ENCODE measurements at places on chromosomes 1 and 21.

DNA sequence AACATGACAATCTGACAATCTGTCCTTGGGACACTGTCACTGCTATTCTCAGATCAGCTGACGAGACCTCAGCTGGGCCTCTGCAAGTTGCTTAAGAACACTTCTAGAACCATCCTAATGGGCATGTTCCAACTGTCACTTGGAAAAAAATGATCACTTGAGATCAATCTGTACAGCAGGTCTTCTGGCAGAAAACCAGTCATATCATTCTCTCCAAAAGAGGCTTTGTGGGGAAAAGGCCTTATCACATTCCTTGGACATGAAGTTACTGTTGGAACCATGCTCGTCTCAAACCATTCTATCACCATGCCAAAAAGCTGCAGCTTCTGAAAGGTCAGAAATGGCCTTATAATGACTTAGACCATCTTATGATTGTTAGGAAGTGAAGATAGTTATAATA lies 744.2 kb downstream of the USP25 start:
- no peak for DNase-seq

DNA sequence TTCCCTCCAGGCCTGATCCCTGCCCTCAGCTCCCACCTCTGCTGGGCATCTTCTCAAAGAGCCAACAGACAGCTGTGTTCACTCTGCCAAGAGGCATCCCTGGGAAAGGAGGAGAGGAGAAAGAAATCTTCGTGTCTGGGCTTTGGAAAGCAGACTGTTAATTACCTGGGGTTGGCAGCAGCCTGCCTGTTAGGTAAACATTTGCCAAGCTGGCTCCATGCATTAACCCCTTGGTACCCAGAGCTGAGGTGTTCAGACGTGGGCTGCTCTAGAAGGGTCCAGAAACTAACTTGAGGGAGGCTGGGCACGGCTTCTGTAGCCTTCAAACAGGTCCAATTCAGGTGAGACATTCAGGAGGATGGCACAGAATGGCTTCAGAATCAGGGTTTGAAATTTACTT lies 8.7 kb upstream of the EXTL1 start:
- no peak for DNase-seq

DNA sequence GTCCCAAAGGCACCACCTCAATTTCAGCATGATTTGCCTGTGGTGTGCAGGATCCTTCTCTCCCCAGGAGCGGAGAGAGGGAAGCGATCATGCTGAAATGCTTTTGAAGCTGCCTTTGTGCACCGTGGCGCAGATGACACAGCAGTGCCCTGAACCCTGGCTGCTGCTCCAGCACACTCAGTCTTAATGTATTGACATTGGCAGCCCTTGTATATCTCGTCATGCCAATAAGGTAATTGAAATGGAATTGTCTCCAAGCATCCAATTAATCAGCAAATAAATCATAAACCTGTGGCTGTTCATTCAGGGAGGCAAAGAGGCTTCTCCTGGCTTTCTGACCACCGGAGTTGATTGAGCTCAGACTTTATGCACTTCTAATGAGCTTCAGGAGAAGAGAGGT lies 139.8 kb downstream of the KAZN start:
- DNase-seq, result no peak

GRCh38 chr1:153353226-153353947 lies 4.3 kb upstream of the S100A9 start:
- DNase-seq, result peak; percentile 41

GRCh38 chr1:53324728-53325297 lies 3.1 kb downstream of the LRP8 start:
- no peak for DNase-seq

- DNase-seq, result no peak
These were observed 11.9 kb downstream of the RCSD1 start for GRCh38 chr1:167641786-167642500.

GRCh38 chr1:6960860-6961259 lies 175.6 kb downstream of the CAMTA1 start:
- DNase-seq, result no peak

- DNase-seq, result no peak
These were observed 64.0 kb downstream of the ABCA4 start for GRCh38 chr1:94056996-94057395.

DNA sequence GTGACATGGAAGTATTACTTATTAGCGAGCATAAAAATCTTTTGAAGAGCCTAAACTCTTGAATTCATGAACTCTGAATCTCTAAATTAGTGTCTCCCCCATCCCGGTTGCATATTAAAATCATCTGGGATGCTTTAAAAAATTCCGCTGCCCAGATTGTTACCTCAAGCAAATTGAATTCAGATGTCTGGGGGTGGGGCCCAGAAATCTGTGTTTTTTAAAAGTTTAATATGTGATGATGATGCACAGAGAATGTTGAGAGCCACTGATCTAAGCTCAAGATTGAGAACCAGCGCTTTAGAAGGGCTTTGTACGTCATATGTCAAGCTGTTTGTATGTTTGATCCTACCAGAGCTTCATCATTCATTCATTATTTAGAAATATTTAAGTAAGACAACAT lies 446.8 kb downstream of the NUF2 start:
- no peak for DNase-seq

DNA sequence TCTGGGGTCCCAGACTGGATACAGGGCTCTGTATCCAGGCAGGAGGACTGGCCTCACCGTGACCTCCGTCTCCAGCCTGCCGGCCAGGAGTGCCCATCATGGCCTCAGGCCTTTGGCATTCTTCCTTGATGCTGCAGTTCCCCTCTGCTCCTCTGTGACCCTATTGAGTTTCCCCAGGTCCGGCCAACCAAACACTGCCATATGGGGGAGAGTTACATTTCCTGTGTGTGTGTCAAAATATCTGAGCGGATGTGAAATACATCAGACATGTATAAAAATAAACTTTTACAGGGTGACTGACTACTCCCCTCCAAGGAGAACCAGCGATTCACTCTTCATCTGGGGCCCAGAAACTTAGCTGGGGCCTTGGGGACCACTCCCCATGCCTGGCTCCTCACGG lies 10.2 kb upstream of the UBL4B start:
- peak; percentile 64 for DNase-seq

- peak; percentile 89 for DNase-seq
These were observed 60.3 kb downstream of the UBE2T start for GRCh38 chr1:202281316-202282024.

DNA sequence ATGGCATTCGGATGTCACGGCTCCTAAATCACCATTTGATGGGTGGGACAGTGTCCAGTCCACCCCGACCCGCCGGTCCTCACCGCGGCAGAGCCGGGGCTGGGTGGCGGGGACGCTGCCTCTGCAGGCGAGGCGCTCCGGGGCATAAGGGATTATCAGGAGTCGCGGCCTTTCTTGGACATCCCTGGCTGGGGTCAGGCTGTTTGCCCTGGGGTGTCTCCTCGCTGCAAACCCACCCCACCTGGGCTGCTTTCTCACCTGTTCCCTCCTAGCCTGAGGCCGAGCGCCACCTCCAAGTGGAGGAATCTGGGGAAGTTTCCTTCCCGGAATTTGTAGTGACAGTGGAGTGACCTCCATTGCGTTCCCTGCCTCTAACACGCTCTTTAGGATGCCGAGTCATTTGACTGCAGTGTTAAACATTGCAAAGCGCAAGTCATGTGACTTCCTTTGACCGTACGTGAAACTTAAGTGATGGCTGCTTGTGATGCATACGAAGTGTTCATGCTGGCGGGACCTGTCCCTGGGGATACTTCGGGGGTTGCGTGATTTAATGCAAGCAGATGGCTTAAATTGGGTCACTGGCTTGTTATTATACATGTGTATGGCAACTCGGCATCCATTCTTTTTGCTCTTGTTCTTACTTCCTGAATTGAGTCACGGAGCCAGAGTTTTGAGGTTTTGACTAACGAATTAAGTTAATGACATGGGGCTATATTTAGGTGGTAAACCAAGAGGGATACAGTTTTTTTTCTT lies 536 bp downstream of the LGALS8 start:
- DNase-seq, result peak; percentile 89

All from ELR (cell line).